ENCODE measurements at places on chromosomes 2 and 18.

DNA sequence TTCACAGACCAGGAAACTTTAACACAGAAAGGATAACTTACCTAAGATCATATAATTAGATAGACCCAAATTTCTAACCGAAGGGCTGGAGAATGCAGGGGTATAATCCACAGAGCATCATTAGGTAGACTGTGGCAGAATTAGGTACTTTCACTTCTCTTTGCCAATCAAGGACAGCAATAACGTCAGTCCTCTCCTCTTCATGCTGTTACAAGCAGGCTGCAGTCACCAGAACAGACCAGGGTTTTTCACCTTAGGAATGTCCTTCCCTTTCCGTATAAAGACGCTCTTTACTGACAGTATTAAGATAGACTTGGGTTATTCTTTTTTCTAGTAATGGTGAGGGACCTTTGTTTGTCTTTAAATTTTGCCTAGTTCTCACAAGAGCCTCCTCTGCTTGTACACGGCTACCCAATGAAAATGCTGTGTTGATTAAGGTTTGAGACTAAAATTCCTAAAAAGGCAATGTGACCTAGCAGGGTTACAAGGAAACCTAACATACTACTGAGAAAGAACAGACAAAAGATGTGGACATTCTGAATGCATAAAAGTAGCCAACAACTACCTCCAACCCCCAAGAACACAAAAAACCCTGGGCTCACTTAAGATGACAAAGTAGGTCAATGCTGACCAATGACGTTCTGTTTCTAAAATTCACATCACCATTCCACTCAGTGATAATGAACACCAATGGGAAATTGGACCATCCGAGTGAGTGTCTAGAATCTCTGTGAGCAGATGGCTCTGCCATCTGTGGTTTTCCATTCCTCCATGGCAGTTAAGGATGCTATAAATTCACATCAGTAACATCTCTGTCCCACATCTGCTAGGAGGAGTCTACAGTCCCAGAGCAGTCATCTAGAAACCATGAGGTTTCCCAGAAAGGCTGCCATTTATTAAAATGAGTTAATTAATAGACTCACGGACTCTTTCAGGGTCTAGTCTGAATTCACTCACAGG, 2.1 kb downstream of the PDIA6 start:
- DNase-seq, result peak; percentile 35

DNA sequence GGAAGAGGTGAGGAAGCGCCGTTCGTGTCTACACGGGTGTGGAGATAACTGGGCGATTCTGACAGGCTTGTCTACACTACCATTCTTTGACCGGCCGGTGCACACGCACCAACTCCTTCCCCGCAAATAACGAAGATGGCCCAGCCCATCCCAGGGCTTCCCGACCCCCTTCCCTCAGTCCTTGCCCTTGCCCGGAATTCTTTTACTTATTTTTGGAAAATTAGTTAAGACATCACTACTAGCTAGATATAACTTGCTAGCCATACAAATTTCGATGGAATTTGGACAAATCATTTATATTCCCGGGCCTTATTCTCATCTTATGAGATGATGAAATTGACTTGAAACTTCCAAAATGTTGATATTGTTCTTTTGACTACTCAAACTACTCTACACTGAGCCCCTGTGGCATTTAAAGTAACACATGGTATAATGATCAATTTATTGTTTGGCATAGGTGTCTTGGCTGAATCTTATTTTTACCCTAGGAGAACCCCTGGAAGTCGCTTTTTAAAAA, 1.3 kb downstream of the ERICH2 start:
- DNase-seq, result no peak

- no peak for DNase-seq
These were observed 8.8 kb upstream of the ERFE start for GRCh38 chr2:238149841-238150572.

- DNase-seq, result peak; percentile 15
These were observed 457.8 kb upstream of the MEX3C start for GRCh38 chr18:51655327-51655698.

Data from kidney tubule cell (primary cell).